ENCODE measurements at places on chromosomes 12 and 14.

DNA sequence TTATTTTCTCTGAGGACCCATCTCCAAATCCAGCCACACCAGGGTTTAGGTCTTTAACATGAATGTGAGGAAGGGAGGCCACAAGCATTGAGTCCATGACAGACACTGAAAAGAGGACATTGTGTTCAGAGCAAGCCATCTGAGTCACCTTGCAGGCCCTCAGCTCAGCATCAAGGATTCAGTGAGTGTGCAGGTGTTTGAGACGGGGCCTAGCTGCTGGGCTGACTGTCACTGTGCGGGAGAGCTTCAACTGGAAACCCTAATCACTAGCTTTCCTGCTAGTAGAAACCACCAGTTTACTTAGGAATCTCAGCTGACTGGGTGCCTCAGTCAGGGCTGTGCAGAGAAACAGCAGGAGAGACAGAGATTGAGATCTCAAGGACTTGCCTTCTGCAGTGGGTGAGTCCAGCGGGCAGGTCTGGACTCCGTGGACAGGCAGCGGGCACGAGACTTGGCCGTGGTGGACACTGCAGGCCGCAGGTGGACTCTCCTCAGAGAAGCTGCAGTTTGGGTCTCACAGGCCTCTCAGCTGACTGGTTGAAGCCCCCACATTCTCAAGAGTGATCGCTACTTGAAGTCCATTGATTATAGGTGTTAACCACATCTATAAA, 86.1 kb upstream of the DYNC1H1 start:
- DNase-seq = no peak

DNA sequence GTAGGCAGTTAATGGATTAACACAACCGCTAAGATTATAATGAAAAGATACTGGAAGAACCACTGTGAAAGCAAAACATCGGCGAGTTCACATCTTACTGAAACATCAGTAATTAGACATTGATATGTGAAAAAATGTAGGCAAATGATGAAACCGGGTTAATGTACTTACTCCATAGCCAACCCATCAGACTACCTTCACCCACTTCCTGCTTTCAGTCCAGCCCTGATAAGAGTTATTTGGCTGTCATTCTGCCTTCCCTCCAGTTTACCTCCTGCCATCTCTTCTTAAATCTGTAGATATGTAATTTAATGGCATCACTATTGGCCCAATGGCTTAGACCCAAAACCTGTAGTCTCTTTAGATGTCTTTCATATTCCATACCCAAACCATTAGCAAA, 46.0 kb upstream of the LGR5 start:
- DNase-seq = no peak

GRCh38 chr12:1117970-1118563, 127.0 kb downstream of the ERC1 start:
- peak; percentile 43 for DNase-seq

DNA sequence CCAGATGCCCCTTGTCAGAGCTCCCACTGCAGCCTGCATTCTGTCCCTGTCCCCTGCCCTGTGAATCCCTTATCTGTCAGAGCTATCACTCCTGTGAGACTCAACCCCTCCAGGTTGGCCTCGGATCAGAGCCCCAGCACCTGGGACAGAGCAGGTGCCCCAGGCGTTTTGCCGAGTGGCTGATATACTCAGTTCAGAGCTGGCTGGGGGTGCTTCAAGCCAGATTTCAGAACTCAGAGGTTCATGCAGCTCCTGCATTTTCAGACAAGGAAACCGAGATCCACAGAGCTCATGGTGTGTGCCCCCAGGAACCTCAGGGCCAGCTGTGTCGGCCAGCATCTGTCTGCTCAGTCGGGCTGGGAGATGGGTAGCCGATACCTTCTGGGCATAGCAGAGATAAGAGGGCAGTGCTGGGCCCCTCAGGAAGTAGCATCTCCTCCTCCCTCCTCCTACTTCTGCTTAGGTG, 228.0 kb upstream of the RTL1 start:
- DNase-seq = no peak

GRCh38 chr12:104569346-104570173, 112.8 kb downstream of the CHST11 start:
- no peak for DNase-seq

- DNase-seq = no peak
Observed at GRCh38 chr14:92472860-92473259, 40.7 kb upstream of the RIN3 start.

GRCh38 chr14:75753696-75754095, 92.7 kb downstream of the TTLL5 start:
- DNase-seq = no peak

DNA sequence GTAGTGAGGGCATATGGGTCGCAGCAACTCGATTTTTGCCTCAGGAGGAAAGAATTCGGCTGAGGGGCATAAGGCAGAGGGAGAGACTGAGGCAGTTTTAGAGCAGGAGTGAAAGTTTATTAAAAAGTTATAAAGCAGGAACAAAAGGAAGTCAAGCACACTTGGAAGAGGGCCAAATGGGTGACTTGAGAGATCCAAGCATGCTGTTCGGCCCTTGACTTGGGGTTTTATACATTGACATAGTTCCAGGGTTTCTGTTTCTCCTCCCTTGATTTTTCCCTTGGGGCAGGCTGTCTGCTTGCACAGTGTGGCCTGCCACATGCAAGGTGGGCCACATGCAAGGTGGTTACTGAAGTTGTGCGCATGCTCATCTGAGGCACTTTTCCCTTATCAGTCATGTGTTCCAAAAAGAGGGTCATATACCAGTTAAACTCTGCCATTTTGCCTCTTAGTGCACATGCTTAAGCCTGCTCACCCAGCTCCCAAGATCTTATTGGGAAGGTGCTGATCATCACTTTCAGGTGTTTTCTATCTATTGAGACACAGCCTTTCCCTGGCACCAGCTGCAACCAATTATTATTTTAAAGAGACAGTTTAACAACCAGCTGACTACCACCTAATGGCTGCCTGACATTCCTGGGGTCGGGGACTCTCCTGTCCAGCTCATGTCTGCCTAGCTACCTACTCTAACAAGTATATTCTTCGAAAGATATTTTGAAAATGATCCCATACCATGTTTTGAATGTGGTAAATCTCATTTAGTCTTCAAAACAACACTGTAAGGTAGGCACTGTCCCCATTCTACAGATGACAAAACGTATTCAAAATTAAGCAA, 19.9 kb downstream of the PTGER2 start:
- DNase-seq = no peak

GRCh38 chr12:90090929-90091651, 382.5 kb upstream of the ATP2B1 start:
- DNase-seq = no peak

DNA sequence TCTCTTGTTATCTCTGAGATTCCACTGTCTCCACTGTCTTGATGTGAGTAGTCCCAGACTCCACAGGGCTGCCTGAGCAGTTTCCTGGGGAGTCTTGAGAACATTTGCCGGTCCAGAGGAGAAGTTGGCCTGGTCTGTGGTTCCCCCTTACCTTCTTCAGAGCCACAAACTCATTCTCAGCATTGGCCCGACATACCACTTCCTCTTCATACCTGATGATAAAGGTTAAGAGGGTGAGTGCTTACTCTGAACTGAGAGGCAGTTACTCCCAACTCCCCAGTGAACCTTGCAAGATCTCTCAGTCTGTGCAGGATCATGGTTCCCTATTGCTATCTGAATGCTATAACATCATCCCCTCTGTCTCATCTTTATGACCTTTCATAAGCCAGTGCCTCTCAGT, 2.6 kb downstream of the KRT84 start:
- no peak for DNase-seq

- DNase-seq = no peak
Observed at GRCh38 chr12:19752712-19753111, 313.4 kb downstream of the AEBP2 start.

DNA sequence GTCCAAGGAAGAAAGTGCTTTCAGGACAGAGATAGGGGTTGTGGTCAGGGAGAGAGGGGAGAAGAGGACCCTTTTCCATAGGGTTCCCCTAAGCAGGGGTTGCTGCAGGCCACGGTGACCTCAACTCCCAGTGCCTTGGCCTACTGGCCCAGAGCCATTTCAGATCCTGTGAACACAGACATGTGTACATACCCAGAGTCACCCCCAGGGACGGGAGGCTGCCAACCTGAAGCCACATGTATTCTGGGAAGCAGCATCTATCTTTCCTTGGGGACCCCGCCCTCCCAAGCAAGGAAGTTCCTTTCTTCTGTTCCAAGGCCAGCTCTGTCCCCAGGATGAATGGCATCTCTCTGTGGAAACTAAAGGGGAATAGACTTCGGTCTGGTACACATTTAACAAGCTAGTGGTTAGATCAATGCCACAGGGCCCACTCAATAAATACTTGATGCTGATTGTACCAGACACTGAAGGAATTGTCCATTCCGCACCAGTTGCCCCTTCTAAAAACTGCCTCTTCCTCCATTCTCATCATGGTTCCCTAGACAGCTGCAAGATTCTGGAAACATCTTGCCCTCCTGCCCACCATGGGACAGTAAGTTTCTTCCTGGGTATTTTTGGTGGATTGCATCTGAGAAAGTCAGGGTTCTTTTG, 25.2 kb upstream of the DGLUCY start:
- no peak for DNase-seq

DNA sequence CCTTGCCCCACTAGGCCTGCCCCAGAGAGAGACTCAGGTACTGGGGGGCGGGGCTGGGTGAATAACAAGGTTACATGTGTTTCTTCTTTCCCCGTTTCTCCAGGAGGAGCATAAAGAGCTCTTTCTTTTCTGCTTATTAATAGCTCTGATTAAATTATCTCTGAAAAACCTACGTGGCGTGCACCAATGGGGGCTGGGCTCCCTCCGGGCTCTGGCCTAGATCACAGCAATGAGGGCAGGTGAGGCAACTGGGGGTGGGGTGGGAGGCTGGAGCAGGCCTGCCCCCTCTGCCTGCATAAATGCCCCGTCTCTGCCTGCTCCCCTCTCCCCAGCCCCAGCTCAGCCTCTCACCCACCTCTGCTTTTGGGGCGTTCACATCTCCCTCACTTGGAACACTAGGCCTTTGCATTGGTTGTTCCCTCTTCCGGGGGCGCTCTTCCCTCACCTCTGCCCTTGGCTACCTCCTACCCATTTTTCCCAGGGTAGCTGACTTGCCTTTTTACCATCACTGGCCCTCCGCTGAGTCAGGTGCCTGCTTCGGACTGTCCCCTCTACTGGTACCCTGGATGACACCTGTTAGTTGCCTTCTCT, 4.1 kb upstream of the FAM222A start:
- DNase-seq = no peak

DNA sequence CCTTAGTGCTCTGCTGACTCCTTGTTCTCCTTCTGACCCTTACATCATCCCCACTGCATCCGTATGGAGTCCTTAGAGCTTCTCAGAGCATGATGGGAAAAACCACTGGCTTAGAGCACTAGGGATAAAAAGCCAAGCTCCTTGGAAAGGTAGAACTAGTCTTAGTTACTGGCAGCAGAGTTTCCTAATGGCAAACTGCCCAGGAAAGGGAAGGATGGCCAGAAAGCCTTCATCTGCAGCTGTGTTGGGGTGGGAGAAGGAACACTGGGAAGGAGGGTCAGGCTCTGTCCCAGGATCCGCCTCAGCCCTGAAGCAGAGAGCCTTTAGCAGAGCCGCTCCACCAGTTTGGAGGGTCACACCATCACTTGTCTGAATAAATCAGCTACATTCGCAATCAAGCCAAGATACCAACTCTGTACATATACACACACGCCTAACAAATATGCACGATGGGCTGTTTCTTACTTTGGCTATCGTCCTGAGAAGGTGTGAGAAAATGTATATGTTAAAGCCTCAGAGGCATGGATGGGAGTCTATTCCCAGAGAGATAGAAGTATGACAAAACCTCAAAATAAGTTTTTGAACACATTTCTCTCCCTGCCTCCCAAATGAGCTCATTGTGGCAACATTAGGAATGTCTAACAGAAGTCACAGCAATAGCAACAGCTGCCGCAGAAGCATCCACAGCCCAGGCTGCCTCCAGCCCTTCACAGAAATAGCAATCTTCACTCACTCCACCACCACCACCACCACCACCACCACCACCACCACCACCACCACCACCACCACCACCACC, 18.6 kb upstream of the GALNT8 start:
- DNase-seq = no peak

DNA sequence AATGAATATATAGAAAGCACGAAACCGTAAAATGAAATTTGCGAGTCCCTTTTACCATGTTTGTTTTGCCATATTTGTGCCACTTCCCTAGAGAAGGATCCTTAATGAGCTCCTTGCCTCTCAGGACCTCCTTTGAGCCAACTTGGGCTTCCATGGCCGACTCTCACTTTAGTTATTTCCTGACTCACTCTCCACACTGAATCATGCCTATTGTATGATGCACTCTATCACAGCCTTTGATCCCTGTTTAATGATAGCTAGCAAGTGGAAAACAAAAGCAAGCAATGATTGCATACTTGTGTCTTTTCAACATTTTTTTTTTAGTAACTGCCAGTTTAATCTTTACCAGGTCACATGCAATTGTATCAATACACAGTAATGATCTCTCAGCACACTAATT, 153.2 kb downstream of the CCER1 start:
- no peak for DNase-seq

DNA sequence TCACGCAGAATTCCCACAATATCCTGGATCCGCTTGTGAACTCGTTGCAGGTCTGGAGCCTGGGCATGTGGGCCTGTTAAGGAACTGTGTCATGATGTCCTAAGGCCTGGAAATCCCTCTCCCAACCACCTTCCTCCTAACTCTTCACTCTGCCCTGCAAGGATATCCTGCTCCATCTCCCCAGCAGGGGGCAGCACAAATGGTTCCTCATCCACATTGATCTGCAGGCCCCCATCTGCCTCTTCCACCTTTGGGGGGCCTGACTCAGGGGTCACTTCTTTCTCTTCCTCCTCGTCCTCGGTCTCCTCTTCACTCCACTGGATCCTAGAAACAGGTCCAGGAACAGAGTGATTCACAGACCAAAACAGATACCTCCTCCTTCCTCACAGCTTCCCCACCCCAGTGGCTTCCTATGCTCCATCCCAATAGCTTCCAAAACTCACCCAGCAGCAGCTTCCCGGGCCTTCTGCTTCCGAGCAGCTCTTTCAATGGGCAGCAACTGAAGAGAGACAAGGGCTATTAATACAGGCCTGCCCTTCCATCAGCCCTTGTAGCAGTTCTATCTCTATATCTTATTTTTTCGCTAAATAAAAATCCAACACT, 4.5 kb downstream of the NOP2 start:
- no peak for DNase-seq

- DNase-seq = no peak
Observed at GRCh38 chr14:21192875-21193535, 37.1 kb upstream of the OR5AU1 start.

DNA sequence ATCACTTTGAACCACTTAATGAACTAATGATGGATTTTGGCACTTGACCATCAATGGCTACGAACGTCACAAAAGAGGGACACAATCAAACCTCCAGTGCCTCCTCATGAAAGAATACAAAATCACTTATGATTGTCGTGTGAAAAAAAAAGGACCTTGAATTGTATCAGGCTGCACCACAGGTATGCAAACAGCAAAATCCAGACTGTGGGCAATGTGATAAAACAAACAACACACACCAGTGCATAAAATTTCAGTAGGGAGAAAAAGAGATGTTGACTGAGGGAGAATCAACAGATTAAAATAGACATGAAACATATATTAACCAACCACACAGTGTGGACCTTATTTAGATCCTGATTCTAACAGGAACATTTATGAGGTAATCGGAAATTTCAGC, 2.6 kb downstream of the TSPAN8 start:
- no peak for DNase-seq

Data from iPS DF 6.9 (cell line).